ENCODE measurements at places on chromosomes 12 and 14.

- no peak for DNase-seq
These were observed 1.2 kb downstream of the SLC2A13 start for GRCh38 chr12:40104461-40105264.

DNA sequence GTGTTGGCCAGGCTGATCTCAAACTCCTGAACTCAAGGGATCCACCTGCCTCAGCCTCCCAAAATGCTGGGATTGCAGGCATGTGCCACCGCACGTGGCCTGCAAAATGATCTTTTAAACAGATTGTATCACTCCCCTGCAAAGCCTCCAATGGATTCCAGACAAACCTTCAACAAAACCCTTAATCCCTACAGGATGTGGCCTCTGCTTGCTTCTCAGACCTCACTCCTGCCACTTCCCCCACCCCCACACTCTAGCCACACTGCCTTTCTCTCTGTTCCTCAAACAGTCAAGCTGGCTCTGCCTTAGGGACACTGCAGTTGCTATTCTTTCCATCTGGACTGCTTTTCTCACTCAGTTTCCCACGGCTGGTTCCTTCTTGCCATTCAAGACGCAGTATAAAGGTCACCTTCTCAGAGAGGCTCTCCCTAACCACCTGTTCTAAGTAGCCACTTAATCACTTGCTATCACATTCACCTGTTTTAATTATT, 47.3 kb upstream of the TMED10 start:
- DNase-seq = no peak

DNA sequence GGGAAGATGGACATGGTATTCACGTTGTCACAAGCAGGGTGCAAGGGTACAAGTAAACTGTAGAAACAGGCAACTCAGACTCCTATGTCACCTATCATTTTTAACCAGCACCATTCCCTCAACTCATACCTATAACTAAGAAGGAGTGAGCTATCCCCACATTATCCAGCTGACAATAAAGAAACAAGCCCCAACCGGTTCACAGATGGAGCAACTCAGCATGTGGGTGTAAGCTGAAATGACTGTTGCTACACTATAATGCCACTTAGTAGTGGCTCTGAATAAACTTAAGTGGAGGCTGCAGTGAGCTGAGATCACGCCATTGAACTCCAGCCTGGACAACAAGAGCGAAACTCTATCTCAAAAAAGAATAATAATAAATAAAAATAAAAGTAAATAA, 829.5 kb upstream of the MDGA2 start:
- DNase-seq = no peak

- no peak for DNase-seq
These were observed 1.8 kb downstream of the PMCH start for GRCh38 chr12:102195826-102196225.

GRCh38 chr12:125259178-125259867, 194.1 kb downstream of the AACS start:
- no peak for DNase-seq

GRCh38 chr14:76717508-76718290, 43.6 kb upstream of the VASH1 start:
- no peak for DNase-seq

- no peak for DNase-seq
These were observed 107.2 kb upstream of the FRMD6 start for GRCh38 chr14:51544471-51544870.

DNA sequence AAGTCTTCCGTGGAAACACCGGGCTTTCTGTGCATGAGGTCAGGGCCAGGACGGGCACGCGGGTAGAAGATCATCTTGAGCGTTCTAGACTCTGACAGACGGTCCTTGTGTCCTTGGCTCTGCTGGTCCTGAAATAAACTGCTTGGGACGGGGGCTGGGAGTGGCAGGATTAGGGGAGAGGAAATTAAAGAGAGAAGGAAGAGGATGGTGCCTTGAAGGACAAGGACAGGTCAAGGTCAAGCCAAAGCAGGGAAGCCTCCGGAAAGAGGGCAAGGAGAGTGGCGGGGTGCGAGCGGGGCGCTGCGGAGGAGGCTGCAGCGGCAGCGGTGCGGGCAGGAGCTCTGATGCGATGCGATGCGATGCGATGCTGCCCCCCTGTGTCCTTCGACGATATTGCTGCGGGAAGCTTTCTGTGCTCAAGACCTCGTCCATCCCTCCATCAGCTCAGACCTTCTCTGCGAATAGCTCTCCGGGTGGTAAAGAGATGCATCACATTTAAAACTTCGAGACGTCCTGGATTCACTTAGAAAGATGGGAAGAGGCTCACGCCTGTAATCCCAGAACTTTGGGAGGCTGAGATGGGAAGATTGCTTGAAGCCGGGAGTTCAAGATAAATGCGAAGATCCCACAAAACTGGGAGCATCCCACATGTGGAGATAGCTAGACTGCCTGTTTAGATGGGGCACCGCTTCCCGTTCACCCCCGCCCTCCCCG, 110.1 kb upstream of the TMEM132D start:
- peak; percentile 60 for DNase-seq

- no peak for DNase-seq
These were observed 1.5 kb downstream of the CORO1C start for GRCh38 chr12:108729612-108730364.

DNA sequence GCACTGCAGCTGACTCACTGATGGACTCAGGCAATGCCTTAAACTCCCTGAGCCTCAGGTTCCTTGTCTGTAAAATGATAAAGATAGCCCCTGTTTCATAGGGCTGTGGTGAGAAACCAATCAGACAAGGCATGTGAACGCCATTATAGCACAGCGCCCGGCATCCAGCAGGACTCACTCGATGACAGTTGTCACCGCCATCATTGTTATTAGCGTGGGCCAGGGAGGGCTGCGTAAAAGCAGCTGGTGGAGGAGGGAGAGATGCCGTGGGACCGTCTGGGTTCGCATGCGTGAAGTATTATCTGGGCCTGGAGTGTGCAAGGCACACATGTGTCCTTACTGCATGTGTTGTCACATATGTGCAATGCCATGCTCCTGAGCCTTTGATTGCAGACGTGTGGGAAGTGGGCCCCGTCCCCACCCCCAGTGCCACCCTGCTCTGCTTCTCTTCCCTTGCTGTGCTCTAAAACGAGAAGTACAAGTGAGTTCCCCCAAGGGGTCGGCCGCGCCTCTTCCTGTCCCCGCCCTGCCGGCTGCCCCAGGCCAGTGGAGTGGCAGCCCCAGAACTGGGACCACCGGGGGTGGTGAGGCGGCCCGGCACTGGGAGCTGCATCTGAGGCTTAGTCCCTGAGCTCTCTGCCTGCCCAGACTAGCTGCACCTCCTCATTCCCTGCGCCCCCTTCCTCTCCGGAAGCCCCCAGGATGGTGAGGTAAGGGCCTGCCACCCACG, at the start of gene PTPN6:
PTPN6 (plus strand) TSS at position 546 of the 730 bp plus-strand sequence; CDS start at position 703, 157 bp downstream.
- DNase-seq = peak; percentile 80

DNA sequence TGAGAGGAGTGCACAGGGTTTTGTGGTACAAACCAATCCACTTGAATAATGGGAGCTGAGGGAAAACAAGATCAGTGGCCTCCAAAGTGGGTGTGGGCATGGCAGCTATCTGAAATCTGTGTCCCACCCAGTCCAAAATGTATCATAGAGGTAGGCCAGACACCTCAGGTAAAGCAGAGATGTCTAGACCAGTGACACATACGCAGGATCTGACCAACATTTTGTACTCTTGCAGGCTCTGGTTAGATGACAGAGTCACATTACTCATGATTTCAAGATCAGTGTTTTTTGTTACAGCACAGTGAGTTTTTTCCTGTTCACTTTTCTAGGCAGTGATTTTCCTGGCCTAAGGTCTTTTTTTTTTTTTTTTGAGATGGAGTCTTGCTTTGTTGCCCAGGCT, 211.8 kb downstream of the PCNX1 start:
- DNase-seq = peak; percentile 25

- peak; percentile 13 for DNase-seq
These were observed 5.9 kb upstream of the RERG start for GRCh38 chr12:15227004-15227679.

DNA sequence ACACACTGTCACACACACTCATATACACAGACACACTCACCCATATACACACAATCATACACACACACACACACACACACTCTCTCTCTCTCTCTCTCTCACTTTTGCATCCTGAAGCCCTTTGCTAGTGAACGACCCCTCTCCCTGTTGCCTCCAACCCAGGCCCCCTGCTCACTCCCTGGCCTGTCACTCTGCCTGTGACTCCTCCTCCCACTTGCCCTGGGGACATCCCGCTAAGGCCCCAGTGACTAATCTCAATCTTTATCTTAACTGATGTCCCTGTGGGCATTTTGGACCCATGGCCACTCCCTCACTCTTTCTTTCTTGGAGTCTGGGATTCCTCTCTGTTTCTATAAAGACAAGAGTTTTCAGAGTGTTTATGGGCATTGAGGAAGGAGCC, 10.9 kb upstream of the DLK1 start:
- no peak for DNase-seq

GRCh38 chr14:25132732-25133422, 82.9 kb upstream of the STXBP6 start:
- peak; percentile 70 for DNase-seq

- DNase-seq = peak; percentile 19
These were observed 32.1 kb downstream of the DEPDC4 start for GRCh38 chr12:100234591-100235304.

GRCh38 chr12:2043054-2043453, 9.7 kb upstream of the CACNA1C start:
- DNase-seq = no peak

DNA sequence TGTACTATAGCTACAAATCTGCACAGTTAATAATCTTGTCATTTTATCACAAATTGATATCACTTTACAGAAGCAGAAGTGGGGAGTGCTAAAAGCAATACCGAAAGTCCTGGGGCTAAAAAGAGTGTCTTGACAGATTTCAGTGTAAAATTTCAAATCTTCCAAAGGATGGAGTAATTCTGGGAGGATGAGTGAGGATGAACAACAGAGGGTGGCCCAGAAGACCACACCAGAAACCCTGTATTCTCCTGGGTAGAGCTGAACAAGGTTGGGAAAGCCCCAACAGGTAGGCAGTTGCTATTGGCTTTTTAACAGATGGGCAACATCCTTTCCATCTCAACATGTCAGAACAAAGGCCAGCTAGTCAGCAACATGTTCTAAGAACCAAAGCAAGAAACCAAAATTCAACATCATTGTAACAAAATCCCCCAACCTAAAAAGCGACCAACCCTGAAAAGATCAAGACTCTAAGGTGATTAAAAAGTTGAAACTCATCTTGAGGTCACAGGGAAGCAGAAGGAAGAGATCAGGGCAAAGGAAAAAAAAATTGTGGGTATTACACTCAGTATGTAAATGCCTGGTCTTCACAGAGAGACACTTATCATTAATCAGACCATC, 38.8 kb downstream of the CBX5 start:
- DNase-seq = peak; percentile 12

GRCh38 chr14:43671716-43672485, 835.2 kb downstream of the FSCB start:
- no peak for DNase-seq

DNA sequence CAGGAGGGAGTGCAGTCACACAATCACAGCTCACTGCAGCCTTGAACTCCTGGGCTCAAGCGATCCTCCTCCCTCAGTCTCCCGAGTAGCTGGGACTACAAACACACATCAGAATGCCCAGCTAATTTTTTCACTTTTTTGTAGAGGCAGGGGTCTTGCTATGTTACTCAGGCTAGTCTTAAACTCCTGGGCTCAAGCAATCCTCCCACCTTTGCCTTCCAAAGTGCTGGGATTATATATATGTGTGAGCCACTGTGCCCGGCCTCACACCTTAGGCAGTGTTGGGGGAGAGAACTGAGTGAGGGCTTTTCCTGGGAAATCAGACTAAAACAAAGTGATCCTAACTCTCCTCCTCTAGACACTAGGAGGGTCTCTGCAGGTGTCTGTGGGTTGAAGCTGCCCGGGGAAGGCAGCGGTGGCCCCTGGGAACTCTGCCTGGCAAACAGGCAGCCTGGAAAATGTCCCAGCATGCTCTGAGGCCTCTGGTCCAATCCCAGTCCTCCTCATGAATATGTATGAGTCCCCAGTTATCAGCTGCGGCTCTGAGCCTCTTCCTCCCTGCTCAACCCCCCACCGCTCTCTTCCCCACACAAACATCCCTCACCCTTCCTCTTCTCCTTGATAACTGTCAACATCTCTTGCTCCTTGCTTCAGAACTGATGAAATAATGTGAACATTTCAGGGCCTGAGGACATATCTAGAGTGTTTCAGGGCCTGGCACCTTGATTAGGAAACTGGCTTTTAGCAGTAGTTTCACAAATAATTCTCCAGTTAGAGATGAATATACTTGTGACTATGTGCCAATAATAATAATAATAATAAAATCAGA, 7.9 kb upstream of the NAA25 start:
- no peak for DNase-seq

DNA sequence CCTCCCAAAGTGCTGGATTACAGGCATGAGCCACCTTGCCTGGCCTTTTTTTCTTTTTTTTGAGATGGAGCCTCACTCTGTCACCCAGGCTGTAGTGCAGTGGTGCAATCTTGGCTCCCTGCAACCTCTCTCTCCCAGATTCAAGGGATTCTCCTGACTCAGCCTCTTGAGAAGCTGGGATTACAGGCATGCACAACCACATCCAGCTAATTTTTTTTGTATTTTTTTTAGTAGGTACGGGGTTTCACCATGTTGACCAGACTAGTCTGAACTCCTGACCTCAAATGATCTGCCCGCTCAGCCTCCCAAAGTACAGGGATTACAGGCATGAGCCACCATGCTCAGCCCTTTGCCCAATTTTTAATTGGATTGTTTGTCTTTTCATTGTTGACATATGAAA, 58.0 kb downstream of the SINHCAF start:
- DNase-seq = no peak

GRCh38 chr12:119749666-119750065, 81.7 kb downstream of the PRKAB1 start:
- DNase-seq = no peak

DNA sequence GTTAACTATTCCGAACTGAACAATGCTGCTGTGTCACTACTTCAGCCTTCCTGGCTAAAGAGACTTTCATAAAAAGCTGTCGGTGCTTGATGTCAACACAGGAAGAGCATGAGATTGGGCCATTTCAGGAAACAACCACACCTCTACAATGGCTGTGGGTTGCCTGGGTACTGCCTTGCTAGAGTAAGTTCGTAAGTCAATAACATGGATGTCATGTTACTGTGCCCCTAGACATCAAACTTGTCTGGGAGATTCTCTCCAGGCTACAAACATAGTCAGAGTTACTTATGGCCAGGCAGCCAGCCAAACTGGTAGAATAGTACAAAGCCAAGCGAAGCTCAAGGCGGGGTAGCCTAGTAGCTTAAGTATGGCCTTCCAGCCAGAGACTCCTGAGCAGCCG, 23.1 kb downstream of the MAX start:
- DNase-seq = no peak

GRCh38 chr12:74977832-74978481, 231.7 kb downstream of the KCNC2 start:
- DNase-seq = no peak

DNA sequence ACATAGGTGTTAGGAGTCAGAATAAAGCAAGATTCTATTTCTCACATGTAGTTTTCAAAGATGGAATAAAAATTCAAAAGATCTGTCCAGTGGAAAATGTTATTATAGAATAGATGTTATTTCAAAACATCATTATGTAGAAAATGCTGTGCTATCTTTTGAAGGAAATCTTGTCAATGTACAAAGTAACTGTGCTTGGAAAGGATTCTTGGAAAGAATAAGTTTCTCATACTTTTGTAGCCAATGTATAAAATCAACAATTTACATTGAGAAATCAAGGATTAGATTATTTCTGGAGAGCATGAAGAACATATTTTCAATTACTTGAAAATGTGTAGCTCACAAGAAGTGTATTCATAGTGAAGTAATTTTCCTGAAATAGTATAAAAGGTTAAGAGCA, 532.5 kb upstream of the MGAT4C start:
- DNase-seq = no peak

Measured in activated CD4-positive, alpha-beta T cell treated with anti-CD3 and anti-CD28 coated beads, Interleukin-2, Interleukin-6, amounts not matched to agents 100 ng/mL and 50 ng/mL, durations not matched to agents 16 hours and 8 hours (primary cell).